EH (cell line): ENCODE measurements at places on chromosomes 1 and 21.

GRCh38 chr1:38197312-38198061 lies 150.9 kb upstream of the POU3F1 start:
- DNase-seq = no peak

- peak; percentile 92 for DNase-seq
Observed at GRCh38 chr1:19756480-19756879, 43.2 kb downstream of the TMCO4 start.

DNA sequence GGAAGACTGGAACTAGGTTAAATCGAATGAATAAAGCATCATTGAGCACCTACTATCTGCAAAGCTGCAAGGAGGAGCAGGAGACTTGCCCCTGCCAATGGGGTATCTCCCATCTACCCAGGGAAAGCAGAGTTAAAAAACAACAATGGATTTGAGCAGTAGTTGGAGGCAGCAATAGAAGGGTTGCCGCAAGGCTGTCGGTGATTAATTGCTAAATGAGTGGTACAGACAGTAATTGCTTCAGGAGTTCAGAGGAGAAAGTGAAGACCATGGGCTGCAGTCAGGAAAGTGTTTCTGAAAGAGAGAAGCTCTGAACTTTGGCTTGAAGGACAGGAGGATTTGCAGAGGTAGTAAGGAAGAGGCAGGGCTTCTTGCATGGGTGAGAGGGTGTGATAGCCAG lies 152.9 kb downstream of the ACTL8 start:
- DNase-seq = no peak

GRCh38 chr1:225930566-225930965 lies 6.5 kb upstream of the PYCR2 start:
- DNase-seq = no peak

GRCh38 chr1:19307794-19308508 lies 4.0 kb downstream of the AKR7A2 start:
- DNase-seq = no peak

- no peak for DNase-seq
Observed at GRCh38 chr1:19036041-19036812, 79.8 kb upstream of the IFFO2 start.
